IMR-90 (cell line): ENCODE measurements at places on chromosomes 5 and 9. TPM values are rescaled to one million over a fixed set of nuclear protein-coding genes. Genes with fewer than 3 reads are reported as not detected.

GRCh38 chr5:76716456-76717157 is 681 bp downstream of the F2R start:
- no peak for DNase-seq

- peak; percentile 81 for DNase-seq
Observed at GRCh38 chr9:91150998-91151717, 210.6 kb downstream of the AUH start.

DNA sequence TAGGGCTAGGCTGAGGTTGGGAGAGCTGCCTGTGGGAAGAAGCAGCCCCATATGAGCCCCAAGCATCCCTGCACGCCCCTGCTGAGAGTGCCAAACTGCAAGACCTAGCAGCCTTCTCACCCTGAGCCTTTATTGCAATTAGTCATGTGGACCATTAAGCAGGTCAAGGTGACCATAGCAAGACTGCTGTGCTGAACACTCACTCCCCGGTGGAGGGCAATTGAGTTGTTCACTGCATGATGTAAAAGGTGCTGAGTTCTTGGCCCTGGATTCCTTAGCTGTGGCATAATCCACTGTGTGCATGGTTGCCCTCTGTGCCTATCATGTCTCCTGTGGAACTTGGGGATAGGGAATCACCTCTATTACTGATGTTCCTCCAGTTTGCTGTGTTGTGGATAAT is 131.1 kb downstream of the FOXD1 start:
- no peak for DNase-seq

The HBEGF gene
- 18.8 and 26.9 TPM in 2 replicates for total RNA-seq
